ENCODE measurements at places on chromosomes 2 and 18.

DNA sequence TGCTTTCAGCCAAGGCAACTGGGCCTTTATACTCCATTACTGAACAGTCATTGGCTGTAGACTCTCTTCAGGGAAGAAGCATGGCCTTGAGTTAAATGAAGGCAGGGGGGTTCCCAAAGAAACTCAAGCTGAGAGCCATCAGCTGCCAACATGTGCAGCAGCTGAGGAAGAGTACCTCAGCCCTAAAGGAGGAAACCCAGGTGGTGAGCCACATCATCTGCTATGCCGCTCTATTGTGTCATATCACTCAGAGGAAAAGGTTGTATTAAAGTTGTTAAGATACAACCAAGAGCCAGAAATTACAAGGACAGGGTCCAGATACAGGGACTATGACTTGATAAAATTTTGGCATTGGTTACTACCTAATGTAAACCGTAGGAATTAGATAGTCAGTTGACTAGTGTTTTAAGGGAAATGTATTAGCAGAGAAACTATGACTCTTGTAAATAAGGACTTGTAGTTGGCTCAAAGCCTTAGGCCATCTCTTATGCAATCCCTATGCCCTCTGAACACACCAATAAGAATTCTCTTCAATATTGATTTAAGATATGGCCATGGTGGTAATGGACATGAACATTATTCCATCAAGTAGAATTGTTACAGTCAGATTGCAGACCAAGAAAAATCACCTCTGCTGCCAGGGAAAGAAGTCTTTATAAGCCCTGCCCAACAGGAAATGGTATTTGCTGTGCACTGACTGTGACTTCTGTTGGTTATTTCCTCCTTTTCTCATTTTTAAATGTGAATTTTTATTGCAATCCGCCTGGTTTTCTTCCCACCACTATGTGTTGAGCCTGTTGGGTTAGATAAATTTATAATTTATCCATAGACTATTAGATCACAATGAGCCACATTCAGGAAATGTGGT lies 9.2 kb upstream of the LRPPRC start:
- DNase-seq, result no peak

- DNase-seq, result no peak
Observed at GRCh38 chr2:145141981-145142380, 622.1 kb upstream of the ZEB2 start.

GRCh38 chr2:173858291-173858731 lies 106.9 kb downstream of the SP3 start:
- no peak for DNase-seq

DNA sequence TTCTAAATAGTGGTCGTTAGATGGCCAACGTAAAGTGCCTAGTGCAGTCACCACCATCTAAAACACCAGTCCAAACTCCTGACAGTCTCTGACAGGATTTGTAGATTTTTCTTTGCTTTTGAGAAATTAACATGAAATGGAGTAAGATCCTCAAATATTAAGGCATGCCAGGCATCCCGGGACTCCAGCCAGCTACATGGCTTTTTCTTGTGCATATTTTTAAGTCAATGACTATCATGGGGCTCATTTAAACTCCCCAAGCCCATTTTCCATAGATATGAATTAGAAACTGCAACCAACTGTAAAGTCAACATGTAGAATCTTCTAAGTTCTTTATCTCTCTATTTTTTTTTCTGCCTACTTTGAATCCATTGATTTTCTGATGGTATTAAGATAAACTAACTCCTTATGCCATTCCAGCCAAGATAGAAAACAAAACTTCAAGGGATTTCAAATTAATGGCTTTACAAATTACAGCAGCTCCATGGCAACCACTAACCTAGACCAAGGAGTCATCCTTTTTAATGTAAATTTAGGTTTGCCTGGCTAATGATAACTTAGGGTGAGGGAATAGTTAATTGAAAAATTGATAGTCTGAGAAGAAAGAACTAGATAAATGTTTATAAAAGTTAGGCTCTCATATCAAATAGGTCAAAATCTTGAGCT lies 764.1 kb upstream of the NXPH2 start:
- no peak for DNase-seq

GRCh38 chr18:58544616-58545337 lies 84.1 kb downstream of the ALPK2 start:
- no peak for DNase-seq

DNA sequence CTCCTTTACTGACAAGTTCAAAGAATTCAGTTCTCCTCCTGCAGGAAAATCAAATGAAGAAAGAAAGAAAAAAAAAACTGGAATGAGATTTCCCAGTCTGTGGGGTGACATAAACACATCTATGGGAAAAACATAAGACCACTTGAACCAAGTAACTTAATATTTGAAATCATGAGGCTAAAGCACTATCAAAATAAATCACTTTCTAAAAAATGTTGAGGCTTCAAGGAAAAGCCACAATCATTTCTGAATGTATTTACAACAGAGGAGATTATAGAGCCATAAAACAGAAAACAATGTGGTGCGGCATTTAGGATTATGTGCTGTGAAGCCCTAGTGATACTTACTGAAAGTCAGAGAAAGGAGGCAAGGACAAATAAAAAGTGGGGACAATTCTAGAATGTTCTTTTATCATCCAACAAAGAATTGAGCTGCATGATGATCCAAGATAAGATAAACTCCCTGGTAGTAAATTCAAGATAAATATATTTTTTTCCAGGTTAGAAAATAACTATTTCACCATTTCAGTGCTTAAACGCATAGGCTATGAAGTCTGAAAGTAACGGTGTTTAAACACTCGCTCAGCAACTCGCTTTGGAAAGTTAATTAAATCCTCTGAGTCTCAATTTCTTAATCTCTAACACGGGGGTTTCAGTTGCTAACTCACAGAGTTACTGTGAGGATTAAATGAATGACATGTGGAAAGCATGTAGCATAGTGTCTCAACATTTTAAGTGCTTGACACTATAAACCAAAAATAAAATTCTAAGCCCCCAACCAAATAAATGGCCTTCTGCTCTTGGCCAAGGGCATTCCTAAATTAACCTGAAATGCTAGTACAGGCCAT lies 288.5 kb downstream of the AGPS start:
- no peak for DNase-seq

GRCh38 chr2:216519154-216519762 lies 20.6 kb downstream of the RPL37A start:
- peak; percentile 39 for DNase-seq

- DNase-seq, result no peak
Observed at GRCh38 chr2:68475110-68475509, 7.7 kb downstream of the APLF start.

- no peak for DNase-seq
Observed at GRCh38 chr2:24328010-24328409, 32.3 kb downstream of the ITSN2 start.

DNA sequence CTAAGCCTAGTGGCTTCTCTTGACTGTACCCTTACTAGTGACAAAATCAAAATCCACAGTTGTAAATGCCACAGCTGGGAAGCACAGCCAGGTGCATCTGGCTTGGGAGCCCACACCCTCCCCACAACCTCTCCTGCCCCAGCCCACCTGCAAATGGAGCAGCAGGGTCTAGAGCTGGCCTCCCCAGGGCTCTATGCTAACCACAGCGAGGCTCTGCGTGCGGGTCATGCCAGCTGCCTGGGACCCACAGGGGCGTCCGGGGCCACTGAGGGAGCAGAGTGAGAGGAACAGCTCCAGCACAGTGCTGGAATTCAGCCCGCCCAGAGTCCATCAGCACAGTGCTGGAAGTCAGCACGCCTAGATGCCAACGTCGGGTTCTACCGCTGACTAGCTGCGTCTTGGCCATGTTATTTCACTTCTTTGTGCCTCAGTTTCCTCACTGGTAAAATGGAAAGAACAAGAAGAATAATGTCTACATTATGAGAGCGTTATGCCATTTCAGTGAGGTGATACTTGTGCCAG lies 109.1 kb upstream of the ID2 start:
- DNase-seq, result no peak

DNA sequence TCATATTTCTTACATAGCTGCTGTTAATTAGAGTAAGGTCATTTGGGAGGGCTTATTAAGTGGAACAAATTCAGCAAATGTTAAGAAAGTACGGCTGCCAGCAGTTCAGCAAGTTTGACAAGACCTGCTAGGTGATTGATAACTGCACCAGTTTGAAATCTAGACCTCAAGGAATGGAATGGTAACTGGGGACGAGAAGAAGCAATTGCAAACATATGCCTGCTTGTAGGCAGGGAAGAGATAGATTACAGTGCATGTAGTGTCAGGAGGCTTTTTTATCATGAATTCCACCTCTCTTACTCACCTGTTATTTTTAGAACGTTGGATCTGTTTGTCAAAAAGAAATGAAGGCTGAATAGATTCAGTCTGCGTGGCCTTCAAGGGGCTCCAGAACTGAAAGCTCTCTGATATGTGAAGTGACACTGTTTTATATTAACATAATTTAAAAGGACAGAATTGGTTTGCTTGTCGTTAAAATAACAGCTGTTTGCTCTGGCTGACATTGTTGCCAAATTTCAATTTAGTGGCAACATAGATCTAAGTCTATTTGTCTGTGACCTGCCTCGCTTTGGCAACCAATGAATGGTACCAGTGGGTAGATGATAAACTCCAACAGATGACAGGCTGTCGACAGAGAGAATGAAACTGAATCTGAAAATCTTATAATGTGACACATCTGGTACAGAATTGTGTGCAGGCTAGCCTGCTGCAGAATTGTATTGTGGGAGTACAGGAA lies 199.3 kb downstream of the ZNF407 start:
- no peak for DNase-seq

DNA sequence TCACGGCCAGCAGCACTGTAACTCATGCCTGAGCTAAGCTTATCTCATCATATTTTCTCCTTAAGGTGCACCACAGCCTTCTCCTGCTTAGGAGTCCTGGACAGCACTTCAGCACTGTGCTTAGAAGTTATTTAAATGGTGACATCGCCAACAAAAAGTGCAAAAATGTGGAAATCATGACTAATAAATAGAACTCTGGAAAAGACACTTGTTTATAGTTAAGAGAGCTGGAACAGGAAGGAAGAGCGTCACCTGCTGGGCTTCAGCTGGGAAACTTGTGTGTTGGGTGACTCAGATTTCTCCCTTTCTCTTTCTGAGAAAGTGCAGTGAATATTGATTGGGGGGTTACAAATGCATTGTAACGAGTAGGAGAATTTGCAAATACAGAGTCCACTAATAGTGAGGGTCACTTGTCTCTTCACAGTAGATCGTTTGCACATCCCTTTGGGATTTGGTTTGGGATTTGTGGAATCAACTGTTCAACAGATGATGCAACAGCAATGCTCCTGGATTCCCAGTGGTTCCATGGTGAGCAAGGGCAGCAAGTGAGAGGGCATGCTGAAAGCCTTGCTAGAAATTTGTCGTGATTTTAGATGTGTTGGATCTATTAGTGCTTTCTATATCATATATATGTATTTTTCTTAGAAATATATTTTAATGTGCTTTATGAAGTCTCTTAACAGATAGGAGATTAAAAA lies 84.2 kb downstream of the DOK6 start:
- DNase-seq, result no peak

- DNase-seq, result no peak
Observed at GRCh38 chr2:151668737-151669136, 65.5 kb downstream of the NEB start.

GRCh38 chr18:79600596-79600995 lies 79.0 kb upstream of the CTDP1 start:
- DNase-seq, result no peak

DNA sequence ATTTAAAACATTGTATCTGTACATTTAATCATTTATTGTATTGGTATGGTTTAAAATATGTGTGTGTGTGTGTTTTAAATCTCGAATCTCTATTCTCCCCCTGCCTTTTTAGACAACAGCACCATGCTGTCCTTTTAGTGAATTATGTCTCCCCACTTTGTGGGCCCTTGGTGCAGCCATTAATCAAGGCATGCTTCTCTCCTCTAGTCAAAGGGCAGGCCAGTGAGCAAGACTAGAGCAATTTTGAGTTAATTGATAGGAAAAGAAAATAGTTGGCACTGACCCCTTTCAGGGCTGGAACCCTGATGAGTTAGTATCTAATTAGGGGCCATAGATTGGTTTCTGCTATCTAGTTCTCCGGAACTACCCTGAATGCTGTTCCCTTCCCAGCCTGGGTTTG lies 111.0 kb downstream of the MAIP1 start:
- DNase-seq, result no peak

DNA sequence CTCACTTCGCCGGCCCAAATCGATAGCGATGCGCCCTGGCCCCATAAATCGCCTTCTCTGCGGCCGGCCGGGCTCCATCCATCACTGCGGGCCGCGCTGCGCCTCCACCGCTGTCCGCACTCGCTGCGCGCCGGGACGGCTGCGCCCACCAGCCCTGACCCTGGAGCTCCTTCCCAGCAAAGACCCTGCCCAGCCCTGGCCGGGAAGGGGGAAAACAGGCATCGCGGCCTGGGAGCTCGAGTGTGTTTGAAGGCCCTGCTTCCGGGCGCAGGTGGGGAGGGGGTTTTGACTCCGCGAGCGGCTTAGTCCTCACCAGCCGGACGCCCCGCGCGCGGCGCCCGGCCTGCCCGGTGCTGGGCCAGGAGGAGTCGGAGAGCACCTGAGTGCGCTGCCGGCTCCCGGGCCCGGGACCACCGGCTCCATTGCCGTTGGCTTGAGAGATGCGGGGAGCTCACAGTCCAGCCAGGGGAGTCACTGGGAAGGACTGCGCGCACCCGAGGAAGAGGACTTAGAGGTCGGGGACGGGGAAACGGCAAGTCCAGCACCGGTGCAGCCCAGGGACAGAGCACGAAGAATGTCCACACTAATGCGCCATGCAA lies 1.1 kb downstream of the PAX8 start:
- DNase-seq, result no peak

DNA sequence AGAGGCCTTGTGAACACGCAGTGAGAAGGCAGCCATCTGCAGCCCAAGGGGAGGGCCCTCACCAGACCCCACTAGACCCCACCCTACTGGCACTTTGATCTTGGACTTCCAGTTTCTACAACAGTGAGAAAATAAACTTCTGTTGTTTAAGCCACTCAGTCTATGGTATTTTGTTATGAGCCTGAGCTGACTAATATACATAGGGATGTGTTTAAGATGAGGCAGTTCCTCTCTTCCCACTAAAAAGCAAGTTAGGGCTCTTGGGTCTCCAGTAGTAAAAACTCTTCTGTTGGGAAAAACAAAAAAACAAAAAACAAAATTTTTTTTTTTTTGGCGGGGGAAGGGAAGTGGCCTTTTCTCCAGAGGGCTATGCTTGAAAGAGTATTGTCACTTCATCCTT lies 233.2 kb upstream of the SMAD7 start:
- no peak for DNase-seq

DNA sequence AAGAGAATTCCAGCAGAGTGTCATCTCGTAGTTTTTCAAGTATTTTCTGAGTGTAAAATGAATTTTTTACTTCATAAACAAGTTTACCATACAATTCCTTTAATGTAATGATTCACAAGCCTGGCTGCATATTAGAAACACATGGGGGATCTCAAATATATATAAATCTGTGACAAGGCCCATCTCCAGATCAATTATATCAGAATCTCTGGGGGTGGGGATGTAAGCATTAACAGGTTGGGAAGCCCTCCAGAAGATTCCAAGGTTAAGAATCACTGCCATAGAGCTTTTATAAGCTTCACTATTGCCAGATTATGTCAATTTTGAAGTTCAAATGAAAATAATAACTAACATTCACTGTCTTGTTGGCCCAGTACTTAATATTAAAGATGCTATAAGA lies 111.2 kb downstream of the BAZ2B start:
- no peak for DNase-seq

Measured in NCI-H1048 (cell line).